Activated B cell treated with CpG ODN at 0.5 μM for 24 hours (primary cell): ENCODE measurements at places on chromosomes 7 and 10. TPM values are rescaled to one million over a fixed set of nuclear protein-coding genes. Genes with fewer than 3 reads are reported as not detected.

GRCh38 chr7:107355616-107356015, 114.2 kb upstream of the GPR22 start:
- no peak overlapping the region for H3K4me3 ChIP-seq
- no peaks in the 10 kb centered on the region for H3K27me3 ChIP-seq
- DNase-seq, result no peak
- peaks cover 31% of the 10 kb centered on the region for H3K36me3 ChIP-seq

SORCS1 gene
- not detected in 2 replicates for total RNA-seq

SPDYE6 gene
- not detected in 2 replicates for total RNA-seq

PLEKHS1 gene
- 0.07 TPM in 1 of 2 replicates, not detected in the other for total RNA-seq
